Articular chondrocyte of knee joint (primary cell): ENCODE measurements at places on chromosomes 3 and 15. TPM values are rescaled to one million over a fixed set of nuclear protein-coding genes. Genes with fewer than 3 reads are reported as not detected.

Gene NTRK3
- total RNA-seq = 0.11 and 0.13 TPM in 2 replicates

Gene SCN5A
- total RNA-seq = under 0.01 TPM in 2 replicates

Gene RHOV
- total RNA-seq = not detected in 2 replicates

Gene SNTN
- not detected in 2 replicates for total RNA-seq

Gene CHRNA7
- total RNA-seq = 0.22 and 0.65 TPM in 2 replicates

Gene TNNC1
- total RNA-seq = 1.7 and 3.3 TPM in 2 replicates

Gene TJP1
- 72.1 and 92.2 TPM in 2 replicates for total RNA-seq

Gene ZNF80
- not detected in 2 replicates for total RNA-seq

Gene SGO1
- total RNA-seq = 4.2 and 5.4 TPM in 2 replicates

Gene MGA
- total RNA-seq = 46.3 and 54.9 TPM in 2 replicates
